ENCODE measurements at places on chromosomes 3 and 15.

DNA sequence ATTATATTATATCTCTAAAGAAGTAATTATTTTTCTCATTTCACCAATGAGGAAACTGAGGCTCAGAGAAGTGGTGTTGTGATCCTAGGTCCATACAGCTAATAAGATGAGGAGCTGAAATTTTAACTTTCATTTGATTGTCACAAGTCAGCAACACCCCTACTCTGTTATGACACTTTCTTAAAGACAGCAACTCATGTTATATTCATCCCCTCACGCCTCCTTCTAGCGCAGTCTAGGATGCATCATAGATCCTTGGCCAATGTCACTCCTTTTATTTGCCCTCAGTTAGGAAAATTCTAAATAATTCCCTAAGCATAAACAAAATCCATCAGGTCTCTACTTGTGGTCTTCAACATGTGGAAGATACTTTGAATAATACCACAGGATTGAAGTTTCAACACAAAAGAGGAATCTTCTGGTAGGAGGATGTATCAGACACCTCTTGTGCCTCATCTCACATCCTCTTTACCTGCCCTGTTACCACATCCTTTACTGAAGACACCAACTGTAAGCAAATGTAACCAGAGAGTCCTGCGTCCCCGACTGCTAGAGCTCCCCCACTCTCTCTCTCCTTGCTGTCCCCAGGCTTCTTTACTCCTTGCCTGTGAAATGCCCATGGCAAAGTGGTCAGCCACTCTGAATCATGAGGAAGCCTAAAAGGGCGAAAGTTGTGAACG is 53.7 kb downstream of the TRIM42 start:
- DNase-seq = no peak

GRCh38 chr3:18249126-18249525 is 176.0 kb downstream of the SATB1 start:
- DNase-seq = no peak

GRCh38 chr15:90903733-90904536 is 833 bp downstream of the MAN2A2 start:
- DNase-seq = no peak

DNA sequence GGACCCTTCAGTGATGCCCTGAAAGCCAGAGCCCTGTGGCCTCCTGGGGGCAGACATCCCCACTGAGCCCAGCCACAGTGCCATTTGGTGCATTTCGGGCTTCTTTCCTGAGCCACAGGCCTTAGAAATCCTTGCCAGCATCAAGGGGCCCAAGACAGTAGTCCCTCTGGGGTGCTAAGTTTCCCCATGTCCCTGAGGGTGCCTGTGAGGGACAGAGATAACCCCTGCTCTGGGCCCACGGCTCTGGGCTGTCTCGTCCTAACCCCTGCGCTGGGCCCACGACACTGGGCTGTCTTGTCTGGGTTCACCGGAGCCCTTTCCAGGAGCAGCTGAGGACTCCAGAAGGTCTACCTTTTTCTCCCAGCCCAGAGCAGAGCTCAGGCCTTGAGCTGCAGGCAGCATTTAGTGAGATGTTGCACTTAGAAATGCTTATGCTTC is 45.1 kb upstream of the FGD5 start:
- DNase-seq = no peak

GRCh38 chr3:77348244-77348855 is 308.5 kb downstream of the ROBO2 start:
- no peak for DNase-seq

GRCh38 chr3:116849261-116849688 is 139.7 kb downstream of the TUSC7 start:
- no peak for DNase-seq

DNA sequence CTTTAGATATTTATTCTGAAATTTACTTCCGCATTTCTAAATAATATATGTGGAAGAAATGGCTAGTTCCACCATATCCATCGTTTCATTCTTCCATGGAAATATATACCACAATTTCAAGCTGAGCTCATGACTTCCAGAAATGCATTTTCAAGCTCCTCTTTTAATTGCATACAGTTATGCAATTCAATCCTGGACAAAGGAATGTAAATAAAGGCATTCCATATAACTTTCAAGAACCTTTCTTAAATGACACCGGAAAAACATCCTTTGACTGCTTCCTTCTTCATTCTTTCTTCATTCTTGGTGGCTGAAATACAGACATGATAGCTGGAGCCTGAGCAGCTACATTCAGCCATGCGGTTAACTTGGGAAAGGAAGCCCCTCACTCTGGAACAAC is 185.2 kb upstream of the GADL1 start:
- no peak for DNase-seq

GRCh38 chr3:3333571-3333970 is 154.1 kb upstream of the CRBN start:
- no peak for DNase-seq

- no peak for DNase-seq
Observed at GRCh38 chr3:134161898-134162615, 88.6 kb downstream of the RYK start.

GRCh38 chr3:139846729-139847128 is 88.3 kb upstream of the CLSTN2 start:
- DNase-seq = no peak

GRCh38 chr3:22862111-22862510 is 341.0 kb upstream of the UBE2E2 start:
- no peak for DNase-seq

- DNase-seq = peak; percentile 16
Observed at GRCh38 chr15:82647835-82648256, 683 bp upstream of the CPEB1 start.

DNA sequence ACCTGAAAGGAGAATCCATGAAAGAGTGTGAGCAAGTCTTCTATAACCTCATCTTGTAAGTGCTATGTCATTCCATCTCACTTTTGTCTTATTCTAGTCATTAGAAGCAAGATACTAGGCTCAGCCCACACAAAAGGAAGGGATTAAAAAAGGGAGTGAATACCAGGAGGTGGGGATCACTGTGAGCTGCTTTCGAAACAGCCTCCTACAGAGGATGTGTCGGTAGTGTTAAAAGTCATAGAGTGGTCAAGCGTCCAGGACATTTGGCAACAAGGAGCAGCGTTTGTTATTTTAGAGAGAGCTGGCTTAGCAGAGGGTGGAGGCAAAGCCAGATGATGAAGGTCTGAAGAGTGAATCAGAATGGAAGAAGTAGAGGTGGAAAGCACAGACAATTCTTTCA is 11.7 kb upstream of the ZNF148 start:
- DNase-seq = no peak

- DNase-seq = no peak
Observed at GRCh38 chr3:143187111-143187510, 67.5 kb downstream of the CHST2 start.

DNA sequence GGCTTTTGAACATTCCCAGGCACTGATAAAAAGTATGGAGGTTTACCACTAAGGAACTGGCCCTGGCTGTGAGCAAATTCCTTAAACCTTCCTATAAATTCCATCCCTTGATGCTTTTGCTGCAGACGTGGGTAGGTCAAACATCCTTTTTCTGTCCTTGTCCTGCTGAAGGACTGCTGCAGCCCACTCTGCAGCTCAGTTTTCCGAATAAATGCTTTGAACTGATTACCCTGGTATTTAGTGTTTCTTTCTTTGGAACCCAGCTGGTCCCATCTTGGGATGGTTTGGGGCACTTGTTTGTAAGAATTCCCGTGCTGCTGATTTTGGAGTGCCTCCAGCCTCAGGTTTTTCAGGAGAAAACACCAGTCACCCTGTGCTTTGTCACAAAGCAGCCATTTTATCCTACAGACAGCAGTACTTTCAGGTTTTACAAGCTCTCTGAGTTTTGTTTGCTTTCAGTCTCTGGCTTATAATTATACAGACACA is 815.9 kb downstream of the VGLL3 start:
- no peak for DNase-seq

DNA sequence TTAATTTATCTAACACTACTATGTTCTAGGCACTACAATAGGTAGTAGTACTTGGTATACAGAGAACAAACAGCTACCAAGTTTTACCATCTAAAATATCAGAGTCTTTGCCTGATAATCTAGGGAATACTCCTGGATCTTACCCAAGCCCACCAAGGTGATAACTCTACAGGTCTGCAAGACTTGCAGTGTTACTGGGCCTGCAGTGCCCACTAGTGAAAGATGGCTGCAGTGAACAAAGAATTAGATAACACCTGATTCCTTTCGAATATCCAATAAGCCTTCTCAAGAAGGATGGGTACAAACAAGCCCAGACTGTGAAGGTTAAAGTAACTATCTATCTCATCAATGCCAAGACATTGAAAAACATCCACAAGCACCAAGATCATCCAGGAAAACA is 317.0 kb upstream of the DCBLD2 start:
- no peak for DNase-seq
